Hepatocyte (in vitro differentiated cells): ENCODE measurements at places on chromosomes 11 and 22. TPM values are rescaled to one million over a fixed set of nuclear protein-coding genes. Genes with fewer than 3 reads are reported as not detected.

DNA sequence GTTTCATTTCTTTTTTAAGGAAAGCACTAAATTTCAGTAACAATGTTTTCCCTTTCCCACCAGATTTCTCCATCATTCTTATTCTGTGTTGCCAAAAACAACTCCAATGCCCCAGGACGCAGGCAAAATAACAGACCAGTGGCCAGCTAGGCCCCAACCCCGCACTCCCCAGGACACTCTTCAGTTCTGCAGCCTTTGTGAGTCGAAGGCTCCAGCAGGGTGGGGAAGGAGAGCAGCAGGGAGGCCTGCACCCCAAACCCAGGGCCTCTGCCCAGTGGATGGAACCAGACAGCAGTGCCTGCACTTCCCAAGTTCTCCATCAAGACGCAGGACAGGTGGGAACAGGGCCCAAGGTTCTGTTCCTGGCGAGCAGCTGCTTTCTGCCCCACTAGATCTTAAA, 34.4 kb downstream of the PPP2R1B start:
- no peak for DNase-seq

DNA sequence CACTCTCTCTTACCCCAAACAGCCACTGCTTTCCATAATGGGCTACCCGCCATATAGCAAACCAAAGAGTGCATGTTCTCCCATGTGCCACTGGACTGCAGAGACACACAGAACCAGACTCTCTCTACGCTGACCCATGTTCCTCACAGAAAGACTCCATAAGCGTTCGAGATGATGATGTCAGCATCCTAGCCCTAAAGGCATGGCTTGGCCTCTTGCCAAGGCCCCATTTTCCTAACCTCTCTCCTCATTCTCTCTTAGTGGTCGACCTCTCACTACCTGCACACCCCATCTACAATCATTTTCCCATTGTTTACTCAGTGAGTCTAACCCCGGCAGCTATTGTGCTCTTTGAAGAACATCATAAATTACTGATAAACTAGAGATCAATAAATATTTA, 4.9 kb downstream of the NDUFC2 start:
- no peak for DNase-seq

GRCh38 chr11:117218133-117218915, 13.5 kb downstream of the PCSK7 start:
- peak; percentile 0 for DNase-seq

The VPS37C gene
- 12.2 and 17.0 TPM in 2 replicates for total RNA-seq

DNA sequence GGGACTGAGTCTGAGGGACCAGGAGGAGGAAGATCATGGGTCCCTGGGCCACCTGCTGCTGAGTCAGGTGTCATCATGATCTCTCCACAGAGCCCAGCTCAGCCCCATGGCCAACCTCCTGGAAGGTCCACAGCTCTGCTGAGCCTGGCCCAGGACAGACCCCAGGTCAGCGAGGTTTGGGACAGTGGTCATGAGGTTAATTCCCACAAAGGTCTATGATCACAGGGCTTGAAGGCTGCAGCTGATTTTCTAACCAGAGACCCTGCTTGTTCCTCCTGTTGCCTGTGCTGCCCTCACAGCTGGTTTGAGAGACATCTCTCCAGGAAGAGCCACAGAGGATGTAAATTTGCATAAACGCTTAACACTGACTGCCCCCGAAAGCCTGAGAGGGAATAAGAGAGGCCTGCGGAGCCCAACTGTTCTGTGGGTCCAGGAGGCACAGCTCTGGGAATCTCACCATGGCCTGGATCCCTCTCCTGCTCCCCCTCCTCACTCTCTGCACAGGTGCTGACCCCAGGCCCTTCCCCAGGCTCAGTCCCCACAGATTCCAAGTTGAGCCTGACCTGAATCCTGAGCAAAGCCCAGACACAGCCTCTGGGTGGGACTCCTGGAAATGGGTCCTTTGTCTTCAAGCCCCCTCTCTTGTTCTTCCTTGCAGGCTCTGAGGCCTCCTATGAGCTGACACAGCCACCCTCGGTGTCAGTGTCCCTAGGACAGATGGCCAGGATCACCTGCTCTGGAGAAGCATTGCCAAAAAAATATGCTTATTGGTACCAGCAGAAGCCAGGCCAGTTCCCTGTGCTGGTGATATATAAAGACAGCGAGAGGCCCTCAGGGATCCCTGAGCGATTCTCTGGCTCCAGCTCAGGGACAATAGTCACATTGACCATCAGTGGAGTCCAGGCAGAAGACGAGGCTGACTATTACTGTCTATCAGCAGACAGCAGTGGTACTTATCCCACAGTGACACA, 102.8 kb downstream of the GGTLC2 start:
- no peak for DNase-seq

The FGF4 gene
- total RNA-seq: not detected in 2 replicates

The HEPN1 gene
- total RNA-seq: not detected in 2 replicates

DNA sequence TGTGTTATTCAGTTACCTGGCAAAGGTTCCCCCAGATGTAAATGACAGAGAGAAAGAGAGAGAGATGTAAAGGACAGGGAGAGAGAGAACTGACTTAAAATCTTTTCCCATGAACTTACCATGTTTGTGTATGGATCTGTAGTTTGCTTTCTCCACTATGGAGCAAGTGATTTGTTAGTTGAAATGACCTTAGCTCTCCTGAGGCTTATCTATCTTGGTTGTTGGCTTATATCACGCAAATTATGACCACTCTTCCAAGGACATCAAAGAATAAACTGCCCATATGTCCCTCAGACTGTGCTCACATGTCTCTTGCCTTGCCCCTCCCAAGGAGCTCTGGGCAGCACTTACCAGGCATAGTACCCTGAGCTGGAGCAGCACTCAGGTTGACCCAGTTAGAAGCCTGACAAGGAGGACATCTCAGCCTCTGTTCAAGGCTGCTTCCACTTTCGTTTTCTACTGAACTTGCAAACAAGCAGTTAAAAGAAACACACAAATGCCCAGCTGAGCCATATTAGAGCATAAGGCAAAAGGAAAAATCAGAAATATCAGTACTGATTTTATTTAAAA, 95.3 kb upstream of the RCN1 start:
- no peak for DNase-seq

- DNase-seq: no peak
Observed at GRCh38 chr11:72103754-72104167, 664 bp upstream of the LAMTOR1 start.

DNA sequence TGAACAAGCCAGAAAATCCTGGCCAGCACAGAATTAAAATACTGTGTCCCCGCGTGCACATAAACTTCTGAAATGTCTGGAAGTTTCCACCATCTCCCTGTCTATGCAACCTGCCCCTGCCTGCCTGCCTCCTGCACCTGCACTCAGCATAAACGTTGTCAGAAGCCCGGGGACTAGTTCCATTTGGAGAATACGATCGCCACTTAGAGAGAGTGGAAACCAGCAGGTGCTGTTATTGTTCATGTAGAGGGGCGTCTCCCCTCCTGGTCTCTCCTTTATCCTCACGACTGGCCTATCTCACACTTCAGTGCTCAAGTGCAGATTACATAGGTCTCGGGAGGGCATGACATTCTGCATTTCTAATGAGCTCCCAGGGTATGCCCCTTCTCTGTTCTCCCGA, 35.6 kb downstream of the MPPED1 start:
- no peak for DNase-seq

The LSP1 gene
- 27.1 and 29.9 TPM in 2 replicates for total RNA-seq

DNA sequence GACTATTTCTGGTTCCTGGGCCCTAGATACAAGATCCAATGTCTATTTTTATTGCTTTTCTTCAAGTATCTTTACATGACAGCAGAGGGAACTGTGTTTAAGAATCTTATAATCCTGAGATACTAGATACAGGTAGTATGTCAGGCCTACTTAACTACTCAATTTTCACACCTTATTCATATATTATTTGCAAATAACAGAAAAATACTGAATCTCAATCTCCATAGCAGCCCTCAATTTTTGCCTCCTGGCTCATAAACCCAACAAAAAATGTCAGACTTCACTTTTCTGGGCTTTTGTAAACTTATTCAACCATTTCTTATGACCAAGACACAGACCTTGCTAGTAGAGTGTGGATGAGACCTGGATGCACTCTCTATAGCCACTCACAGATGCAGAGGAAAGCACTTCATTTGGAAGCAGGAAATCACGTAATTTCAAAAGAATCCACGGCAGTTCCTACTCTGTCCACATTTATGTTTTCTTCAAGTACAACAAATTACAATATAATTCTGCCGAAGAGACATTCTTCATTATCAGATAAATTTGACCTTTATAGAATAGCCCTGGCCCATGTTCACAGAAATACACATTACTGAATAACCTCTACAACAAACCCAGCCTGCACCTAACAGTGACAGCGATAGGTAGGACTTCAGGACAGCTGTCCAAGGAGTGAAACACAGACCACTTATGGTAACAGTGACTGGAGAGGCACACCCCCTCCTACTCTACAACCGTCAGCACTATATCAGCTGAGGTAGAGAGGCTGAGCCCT, 62.0 kb upstream of the YPEL1 start:
- no peak for DNase-seq

The TEX54 gene
- total RNA-seq: not detected in 2 replicates

GRCh38 chr11:50098186-50098725, 65.6 kb downstream of the OR4C45 start:
- no peak for DNase-seq

DNA sequence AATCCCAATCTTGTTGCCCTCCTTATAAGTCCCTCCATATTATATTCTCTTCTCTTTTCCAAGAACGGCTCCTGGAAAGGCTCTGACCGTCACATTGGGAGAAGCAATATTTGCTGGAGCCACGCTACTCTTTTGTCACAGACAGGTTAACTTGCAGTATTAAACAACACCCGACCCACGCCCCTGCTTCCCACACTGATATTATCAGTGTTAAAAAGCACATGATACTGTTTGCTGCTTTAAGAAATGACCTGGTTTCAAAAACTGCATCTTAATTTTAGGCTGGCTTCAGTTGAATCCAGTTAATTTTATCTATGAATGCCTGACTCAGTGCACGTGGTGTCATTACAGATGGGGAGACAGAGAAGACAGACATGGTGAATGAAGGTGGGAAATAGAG, 3.1 kb downstream of the FLI1 start:
- DNase-seq: no peak

The XBP1 gene
- total RNA-seq: 376 and 397 TPM in 2 replicates

The BCO2 gene
- 23.9 and 30.8 TPM in 2 replicates for total RNA-seq
